ENCODE measurements at places on chromosomes 12 and 14.
A peak's percentile ranks its signal among the peaks of the same experiment; 100 is the strongest.

- DNase-seq = no peak
These were observed 12.4 kb upstream of the TMEM106C start for GRCh38 chr12:47950856-47951468.

DNA sequence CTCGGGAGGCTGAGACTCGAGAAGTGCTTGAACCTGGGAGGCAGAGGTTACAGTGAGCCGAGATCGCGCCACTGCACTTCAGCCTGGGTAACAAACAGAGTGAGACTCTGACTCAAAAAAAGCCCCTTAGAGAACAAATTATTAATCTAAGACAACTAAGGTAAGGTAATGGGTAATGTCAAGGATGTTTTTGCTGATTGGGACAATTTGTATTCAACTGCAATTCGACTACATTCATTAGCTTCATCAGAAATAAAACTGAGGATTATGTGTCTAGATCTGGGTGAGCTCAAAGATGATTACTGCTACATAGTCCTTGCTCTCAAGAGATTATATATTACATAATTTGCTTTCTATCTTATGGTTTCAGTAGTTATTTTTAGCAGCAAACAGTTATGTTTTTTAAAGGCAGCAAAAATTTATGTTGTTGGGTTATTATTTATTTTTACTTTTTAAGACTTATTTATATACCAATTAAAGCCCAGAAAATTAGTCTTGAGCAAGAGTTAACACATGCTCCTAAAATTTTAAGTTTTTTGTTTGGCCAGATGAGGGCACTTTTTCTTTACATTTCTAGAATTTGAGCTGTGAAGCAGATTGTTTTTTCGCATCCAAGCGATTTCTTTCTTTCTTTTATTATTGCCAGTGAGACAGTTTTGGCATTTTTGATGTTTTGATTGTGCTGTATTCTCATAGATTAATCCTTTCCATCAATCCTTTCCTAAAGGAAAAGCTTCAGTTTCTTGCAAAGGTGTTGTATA lies 52.3 kb downstream of the PLEKHA5 start:
- DNase-seq = no peak

DNA sequence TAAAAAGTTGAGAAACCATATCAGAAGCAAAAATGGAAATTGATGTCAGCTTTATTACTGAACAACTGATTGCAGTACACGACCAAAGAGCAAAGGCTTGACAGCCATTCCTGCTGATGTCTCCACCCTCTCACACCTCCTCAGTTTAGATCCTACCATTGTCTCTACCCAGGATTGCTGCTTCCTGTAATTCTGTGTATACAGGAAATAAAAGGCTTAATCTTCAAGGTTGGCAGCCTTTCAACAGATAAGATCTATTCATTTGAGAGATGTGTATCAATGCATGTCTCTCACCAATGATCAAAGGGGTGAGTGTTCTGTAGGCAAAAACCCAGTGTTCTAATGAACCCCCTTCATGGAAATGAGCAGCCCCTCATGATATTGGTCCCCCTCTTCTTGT lies 27.0 kb downstream of the SLCO1C1 start:
- no peak for DNase-seq

GRCh38 chr12:59077575-59078426 lies 157.5 kb upstream of the LRIG3 start:
- DNase-seq = peak; percentile 24

GRCh38 chr14:73612339-73613045 lies at the start of gene ACOT6:
TSS of gene ACOT6 (plus strand) at chr14:73612517. CDS start at chr14:73612572, 55 bp downstream.
- peak; percentile 64 for DNase-seq

- DNase-seq = no peak
These were observed 1.8 kb downstream of the PRORP start for GRCh38 chr14:35124127-35124526.

- DNase-seq = no peak
These were observed 1149.1 kb downstream of the VRK1 start for GRCh38 chr14:97946240-97946639.

GRCh38 chr12:62722971-62723680 lies 211.8 kb downstream of the PPM1H start:
- DNase-seq = peak; percentile 60

DNA sequence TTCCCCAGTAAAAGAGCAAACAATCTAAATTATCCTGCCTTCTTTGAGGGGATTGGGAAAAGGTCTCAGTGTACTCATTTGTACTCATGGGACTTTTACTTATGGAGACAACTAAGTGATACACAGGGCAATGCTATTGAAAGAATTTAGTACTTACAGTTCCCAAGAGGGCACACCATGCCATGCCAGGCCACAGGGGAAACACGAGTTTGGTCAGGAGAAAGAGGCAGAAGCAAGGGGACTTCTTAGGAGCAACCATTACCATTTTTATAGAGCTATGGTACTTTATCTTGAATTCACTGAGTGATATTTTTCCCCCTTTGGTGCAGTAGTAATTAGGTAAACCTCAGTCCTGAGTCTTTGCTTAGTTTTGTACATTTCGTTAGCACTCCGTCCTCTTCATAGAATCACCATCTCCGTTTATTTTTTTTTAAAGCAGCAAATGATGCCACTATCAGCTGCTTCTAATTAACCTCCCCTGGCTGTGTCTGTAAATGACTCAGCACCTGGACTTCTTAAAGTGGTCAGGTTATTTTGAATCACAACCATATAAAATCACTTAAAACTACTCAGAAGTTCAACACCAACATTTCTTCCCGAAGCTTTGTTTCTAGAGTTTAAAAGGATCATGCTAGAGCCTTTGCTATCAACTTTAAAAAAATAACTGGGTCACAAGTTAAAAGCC lies 5.9 kb upstream of the WASHC3 start:
- peak; percentile 36 for DNase-seq

DNA sequence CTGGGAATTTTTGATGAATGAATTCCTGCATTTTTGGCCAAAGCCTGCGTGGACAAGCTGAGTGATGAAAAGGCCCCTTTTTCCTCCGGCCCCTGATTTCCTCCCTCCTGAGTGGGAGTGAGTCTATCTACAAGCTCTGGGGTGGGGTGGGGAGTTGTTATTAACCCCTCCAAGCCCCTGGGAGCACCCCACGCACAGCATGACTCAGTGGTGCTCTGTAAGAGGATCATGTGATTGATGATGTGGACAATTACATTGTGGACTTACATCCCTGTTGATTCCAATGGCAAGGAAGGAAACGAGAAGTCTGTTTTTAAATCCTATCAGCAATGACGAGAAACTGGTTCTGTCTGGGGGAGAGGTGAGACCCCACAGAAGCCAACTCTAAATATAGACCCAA lies 5.1 kb upstream of the DLK1 start:
- DNase-seq = peak; percentile 14

DNA sequence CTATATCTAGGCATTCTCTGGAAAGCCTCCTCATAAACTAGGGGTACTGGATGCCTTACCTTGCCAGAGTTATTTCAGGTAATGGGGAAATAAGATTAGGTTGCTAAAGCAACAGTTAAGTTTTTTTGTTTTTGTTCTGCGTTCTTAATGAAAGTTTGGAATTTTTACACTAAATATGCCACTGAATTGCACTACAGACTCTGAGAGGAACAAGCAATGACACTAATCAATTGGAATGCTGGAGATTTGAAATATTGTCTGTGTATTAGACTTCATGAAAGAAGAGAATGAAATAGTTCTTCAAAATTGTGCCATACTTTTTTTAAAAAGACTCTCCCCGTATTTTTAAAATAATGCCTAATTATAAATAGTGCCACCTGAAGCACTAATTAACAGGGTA lies 287.8 kb downstream of the NAV3 start:
- peak; percentile 27 for DNase-seq

GRCh38 chr14:105382343-105383082 lies 15.8 kb upstream of the TEX22 start:
- DNase-seq = no peak

DNA sequence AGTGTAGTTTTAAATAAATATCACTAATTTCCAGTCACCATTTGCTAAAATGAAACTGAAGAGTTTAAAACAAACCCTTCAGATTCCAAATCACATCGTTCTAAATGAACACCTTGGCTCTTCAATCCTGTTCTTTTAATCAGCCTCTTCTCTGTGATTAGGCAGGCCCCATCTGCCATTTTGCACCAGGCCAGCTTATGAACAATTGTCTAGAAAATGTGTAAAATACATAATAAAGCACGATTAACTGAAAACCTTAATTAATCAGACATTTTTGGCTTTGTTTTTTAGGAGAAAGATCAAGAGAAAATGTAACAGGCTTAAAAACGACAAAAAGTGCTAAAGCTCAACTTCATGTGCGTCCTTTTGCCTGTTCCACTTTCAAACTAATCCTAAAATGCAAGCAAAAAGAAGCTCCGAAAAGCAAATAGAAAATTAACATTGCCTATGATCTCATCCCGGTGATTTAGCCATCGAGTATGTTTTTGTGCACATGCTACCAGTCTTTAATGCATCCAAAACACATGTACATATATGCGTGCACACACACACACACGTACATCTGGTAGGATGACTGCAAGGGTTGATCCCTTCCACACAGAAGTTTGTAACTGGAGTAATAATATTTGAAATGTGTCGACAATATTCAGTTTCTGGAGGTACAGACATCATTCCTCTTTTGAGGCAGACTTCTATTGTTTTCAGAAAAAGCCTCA lies 288.6 kb downstream of the FOXN3 start:
- no peak for DNase-seq

DNA sequence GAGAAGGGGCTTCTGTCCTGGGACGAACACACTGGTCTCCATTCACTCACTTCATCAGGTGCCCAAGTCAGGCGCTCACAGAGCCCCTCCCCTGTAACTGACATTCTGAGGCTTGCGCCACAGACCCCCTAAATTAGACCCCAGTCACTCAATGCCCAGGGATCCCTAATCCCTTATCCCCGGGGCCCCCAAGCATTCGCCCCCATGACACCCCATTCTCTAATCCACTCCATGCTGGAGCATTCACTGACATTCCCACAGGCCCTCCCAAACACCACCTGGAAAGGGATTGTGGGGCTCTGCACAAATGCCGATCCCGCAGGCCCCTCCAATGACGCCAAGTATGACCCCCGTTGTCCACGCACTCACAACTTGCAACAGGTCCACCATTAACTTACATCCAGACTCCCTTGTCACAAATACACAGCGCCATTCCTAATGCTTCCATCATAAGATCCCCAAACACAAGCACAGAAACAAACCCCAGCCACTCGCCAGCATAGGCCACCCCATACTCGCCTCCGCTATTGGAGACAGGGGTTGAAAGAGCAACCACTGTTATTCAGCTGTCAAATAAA lies 1.5 kb downstream of the ZNF605 start:
- DNase-seq = no peak

- no peak for DNase-seq
These were observed 142.5 kb downstream of the ZNF664 start for GRCh38 chr12:124115496-124115895.

GRCh38 chr12:99454539-99455172 lies 192.9 kb upstream of the GARIN6 start:
- no peak for DNase-seq

GRCh38 chr12:57783466-57783801 lies 847 bp downstream of the TSFM start:
- no peak for DNase-seq

DNA sequence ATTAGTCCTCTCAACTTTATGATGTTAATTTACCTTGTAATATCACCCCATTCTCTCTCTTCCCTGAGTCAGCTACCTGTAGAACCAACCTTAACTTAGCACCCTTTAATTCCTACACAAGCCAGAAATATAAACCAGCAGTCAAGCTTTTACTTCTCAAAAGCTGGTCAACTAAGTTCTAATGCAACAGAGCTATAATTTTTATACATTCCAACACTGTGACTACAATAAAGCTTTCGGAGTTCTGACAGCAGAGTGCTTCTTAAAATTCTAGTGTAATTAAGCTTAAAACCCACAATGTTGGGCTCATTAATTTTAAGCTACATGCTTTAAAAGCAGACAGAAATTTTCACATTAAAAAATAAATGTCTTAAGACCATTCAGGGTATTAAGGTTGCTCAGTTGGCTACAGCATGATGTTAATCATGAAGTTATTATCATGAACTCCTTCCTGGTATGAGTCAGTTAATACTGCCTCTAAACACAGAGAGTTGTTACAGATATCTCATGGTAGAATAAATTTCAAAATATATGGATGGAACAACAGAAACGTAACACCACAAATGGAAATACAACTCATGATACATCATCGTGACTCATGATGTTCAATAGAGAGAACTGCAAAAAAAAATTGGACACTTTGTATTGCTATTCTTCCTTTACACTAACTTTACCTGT lies 126.7 kb downstream of the EPS8 start:
- DNase-seq = peak; percentile 96
